ENCODE measurements at places on chromosomes 2 and 18. TPM values are rescaled to one million over a fixed set of nuclear protein-coding genes. Genes with fewer than 3 reads are reported as not detected.

ST3GAL5 gene
- total RNA-seq: 14.6 TPM

DNA sequence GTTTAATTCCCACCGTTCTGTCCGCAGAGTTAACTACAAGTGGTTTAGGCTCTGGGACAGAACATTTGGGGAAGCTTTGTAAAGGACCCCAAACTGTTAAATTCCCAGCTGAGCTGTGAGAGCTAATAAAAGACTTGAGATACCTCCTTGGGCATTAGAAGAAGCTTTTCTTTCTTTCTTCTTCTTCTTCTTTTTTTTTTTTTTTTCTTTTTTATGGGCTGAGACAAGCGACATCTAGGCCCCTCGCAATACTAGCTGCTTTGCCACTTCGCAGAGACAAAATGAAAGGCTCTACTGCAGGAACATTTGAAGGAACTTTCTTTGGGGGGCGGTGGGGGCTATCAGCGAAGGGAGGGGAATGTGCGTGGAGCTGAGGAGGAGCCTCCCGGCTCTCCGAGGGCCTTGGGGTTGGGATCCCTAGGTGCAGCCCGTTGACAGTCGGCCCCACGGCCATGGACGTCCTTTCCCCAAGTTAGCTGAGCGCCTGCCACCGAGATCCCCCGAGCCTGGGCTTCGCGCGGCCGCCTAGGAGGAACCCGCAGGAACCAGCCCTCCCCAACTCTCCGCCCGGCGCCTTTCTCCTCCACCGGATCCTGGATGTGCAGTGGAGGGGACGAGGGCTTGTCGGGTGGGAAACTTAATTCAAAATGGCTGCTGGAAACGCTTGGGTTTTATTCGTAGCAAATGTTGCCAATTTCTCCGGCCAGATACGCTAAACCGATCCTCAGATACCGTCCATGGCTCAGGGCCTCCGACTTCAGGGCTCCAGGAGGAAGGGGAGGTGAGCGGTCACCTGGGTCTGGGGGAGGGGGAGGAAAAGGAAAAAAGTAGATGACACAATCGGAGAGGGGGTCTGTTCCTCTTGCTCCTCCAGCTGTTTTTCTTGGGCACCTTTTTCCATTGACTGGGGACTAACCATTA is 4.2 kb downstream of the MEIS1 start:
- peak; percentile 52 for DNase-seq
- H3K36me3 ChIP-seq: no peaks in the 10 kb centered on the region
- peak overlapping the region; percentile 93 for H3K4me3 ChIP-seq
- peak overlapping the region; percentile 81 for H3K27ac ChIP-seq

- no peak overlapping the region for H3K4me3 ChIP-seq
- H3K27me3 ChIP-seq: no peaks in the 10 kb centered on the region
- no peak for DNase-seq
Measured at GRCh38 chr2:226396541-226396940, 403.1 kb downstream of the IRS1 start.

HOXD9 gene
- total RNA-seq: 36.5 TPM

GRCh38 chr2:159078443-159078842 is 110.0 kb downstream of the TANC1 start:
- no peak for DNase-seq
- no peak overlapping the region for H3K4me3 ChIP-seq
- no peak overlapping the region for H3K27ac ChIP-seq
